ENCODE measurements at places on chromosomes 6 and 20. TPM values are rescaled to one million over a fixed set of nuclear protein-coding genes. Genes with fewer than 3 reads are reported as not detected.

The ALDH8A1 gene
- total RNA-seq, result 1.6 TPM

The HLA-DQB2 gene
- 0.67 TPM for total RNA-seq

The DACT2 gene
- 2.3 TPM for total RNA-seq

The SEMG1 gene
- not detected for total RNA-seq

The RNF144B gene
- total RNA-seq, result 0.86 TPM

The WDR27 gene
- 20.1 TPM for total RNA-seq

The LHFPL5 gene
- not detected for total RNA-seq

The FHL5 gene
- total RNA-seq, result not detected

The OXT gene
- not detected for total RNA-seq

The HLA-DPA1 gene
- total RNA-seq, result 61.0 TPM

The LY6G5C gene
- 4.7 TPM for total RNA-seq

The HLA-DQA1 gene
- 13.3 TPM for total RNA-seq

The OR2H2 gene
- not detected for total RNA-seq

The CPXM1 gene
- 0.76 TPM for total RNA-seq

The ASIP gene
- not detected for total RNA-seq

The CST2 gene
- total RNA-seq, result not detected

The NNAT gene
- 0.29 TPM for total RNA-seq

The PBOV1 gene
- total RNA-seq, result not detected

The TRERF1 gene
- 47.9 TPM for total RNA-seq

The TMC2 gene
- total RNA-seq, result not detected

The MRAP2 gene
- not detected for total RNA-seq

The ANKRD66 gene
- total RNA-seq, result not detected

The MUCL3 gene
- total RNA-seq, result not detected

The CTCFL gene
- total RNA-seq, result not detected

The OR12D1 gene
- not detected for total RNA-seq

The CASS4 gene
- total RNA-seq, result 6.7 TPM

The LRFN2 gene
- 0.29 TPM for total RNA-seq

The GNMT gene
- 0.60 TPM for total RNA-seq

The FGD2 gene
- total RNA-seq, result 1.5 TPM

The ZNF133 gene
- total RNA-seq, result 7.6 TPM

The SLC32A1 gene
- total RNA-seq, result not detected

The TUBB2B gene
- 0.20 TPM for total RNA-seq

The COX7A2 gene
- total RNA-seq, result 495 TPM

The GLYATL3 gene
- total RNA-seq, result not detected

The SLC17A9 gene
- total RNA-seq, result 7.6 TPM

The C6orf52 gene
- total RNA-seq, result 3.6 TPM

The LTA gene
- total RNA-seq, result 1,021 TPM
